Dermis microvascular lymphatic vessel endothelial cell (primary cell): ENCODE measurements at places on chromosomes 7 and 10. TPM values are rescaled to one million over a fixed set of nuclear protein-coding genes. Genes with fewer than 3 reads are reported as not detected.

The SLC4A2 gene
- total RNA-seq: 41.3 and 68.3 TPM in 2 replicates

DNA sequence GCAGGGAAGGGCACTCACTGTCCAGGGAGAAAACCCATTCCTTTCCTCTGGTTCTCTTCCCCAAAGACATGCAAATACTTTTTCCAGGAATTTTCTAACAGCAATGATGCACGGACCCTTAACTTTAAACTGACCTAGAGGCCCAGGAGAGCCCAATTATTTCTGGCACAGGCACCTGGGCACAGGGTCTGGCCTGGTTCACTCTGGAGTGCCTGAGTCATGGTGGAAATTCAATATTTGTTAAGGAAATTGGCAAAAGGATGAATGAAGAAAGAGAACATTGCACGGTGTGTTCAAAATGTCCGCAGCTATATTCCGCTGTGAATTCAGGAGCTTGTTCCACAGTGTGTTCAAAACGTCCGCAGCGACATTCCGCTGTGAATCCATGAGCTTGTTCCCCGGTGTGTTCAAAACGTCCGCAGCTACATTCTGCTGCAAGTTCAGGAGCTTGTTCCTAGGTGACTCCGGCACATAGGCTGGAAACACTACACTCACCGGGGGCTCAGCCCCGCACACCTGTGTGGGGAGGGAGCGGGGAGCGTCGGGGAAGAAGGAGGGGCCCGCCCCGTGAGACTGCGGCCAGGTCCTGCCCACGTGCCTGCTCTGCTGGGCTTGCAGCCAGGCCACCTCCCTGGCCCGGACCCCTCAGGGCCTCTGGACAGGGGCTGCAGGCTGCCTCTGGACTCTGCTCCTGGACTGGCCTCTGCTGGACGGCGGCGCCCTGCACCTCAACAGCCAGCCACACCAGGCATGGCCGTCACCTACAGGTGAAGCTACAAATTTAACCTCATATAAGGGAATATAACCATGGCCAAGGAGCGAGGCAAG, 72.0 kb upstream of the FAM20C start:
- no peak for DNase-seq

GRCh38 chr10:110966146-110966545, 46.7 kb downstream of the SHOC2 start:
- DNase-seq: no peak

DNA sequence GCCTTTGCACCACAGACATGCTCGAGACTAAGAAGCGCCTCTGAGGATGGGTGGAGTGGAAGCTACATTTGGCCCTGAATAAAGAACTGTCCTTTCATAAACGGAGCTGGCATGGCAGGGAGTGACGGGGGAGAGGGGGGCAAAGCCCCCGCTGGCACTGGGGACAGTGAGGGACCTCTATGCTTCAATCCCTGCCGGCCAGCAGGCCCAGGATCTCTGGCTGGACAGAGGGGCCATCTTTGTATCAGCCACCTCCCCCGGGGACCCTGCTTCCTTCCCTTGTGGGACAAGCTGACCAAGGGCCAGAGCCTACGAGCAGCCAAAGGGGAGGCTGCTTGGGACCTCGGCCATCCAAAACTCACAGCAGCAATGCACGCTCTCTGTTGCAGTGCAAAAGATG, 28.2 kb upstream of the ECHDC3 start:
- DNase-seq: no peak

DNA sequence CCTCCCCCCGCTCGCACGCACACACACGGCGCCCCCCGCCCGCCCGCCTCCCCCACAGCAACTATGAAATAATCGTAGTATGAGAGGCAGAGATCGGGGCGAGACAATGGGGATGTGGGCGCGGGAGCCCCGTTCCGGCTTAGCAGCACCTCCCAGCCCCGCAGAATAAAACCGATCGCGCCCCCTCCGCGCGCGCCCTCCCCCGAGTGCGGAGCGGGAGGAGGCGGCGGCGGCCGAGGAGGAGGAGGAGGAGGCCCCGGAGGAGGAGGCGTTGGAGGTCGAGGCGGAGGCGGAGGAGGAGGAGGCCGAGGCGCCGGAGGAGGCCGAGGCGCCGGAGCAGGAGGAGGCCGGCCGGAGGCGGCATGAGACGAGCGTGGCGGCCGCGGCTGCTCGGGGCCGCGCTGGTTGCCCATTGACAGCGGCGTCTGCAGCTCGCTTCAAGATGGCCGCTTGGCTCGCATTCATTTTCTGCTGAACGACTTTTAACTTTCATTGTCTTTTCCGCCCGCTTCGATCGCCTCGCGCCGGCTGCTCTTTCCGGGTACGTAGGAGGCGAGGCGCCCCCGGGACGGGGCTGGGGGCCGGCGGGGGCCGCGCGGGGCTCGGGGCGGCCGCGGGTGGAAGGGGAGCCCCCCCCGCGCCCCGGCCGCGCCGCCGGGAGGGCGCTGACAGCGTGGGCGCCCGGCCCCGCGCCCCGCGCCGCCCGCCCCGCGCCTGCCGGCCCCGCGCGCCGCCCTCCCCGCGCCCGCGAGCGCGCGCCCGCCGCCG, 441 bp downstream of the BMI1 start:
- DNase-seq: peak; percentile 74

The CTTNBP2 gene
- under 0.01 and 0.63 TPM in 2 replicates for total RNA-seq

- DNase-seq: no peak
Observed at GRCh38 chr7:108158776-108159175, 28.6 kb upstream of the LAMB4 start.

- DNase-seq: no peak
Observed at GRCh38 chr10:26743091-26743490, 45.6 kb downstream of the PDSS1 start.

DNA sequence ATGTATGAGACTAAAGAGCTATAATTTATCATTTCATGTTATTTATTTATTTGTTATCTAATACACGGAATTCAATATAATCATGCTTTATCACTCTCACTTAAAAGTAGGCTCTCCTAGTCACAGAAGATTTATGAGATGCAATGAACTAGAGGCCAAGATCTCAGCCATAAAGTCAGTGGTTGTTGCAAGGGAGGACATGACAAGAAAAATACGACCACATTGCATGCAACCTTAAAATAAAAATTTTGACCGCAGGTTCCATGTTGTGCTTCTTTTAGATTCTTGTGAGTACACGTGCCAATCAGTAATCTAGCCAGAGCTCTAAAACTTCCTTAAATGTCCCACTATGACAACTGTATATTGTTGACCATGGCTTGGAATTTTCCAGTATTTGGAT, 75.9 kb upstream of the SP8 start:
- DNase-seq: no peak

DNA sequence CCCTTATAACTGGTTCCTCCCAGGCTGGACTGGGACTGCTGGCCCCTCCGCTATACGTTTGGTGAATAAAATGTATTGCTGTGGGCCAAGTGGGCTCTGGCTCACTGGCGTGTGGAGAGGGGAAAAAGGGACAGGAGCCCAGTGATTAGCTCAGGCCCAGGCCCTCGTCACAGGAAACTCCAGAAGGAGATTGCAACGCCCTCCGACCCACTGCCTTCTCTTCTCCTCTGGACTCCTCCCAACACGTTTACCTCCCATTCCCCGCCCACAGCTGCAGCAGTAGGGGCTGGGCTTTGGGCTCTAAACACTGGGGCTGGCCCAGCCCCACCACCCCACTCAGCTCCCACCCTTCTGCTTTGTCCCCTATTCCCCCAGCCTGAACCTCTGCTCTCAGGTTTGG, 173.9 kb downstream of the NEURL1 start:
- no peak for DNase-seq

- no peak for DNase-seq
Observed at GRCh38 chr7:155715111-155715805, 70.8 kb downstream of the RBM33 start.

DNA sequence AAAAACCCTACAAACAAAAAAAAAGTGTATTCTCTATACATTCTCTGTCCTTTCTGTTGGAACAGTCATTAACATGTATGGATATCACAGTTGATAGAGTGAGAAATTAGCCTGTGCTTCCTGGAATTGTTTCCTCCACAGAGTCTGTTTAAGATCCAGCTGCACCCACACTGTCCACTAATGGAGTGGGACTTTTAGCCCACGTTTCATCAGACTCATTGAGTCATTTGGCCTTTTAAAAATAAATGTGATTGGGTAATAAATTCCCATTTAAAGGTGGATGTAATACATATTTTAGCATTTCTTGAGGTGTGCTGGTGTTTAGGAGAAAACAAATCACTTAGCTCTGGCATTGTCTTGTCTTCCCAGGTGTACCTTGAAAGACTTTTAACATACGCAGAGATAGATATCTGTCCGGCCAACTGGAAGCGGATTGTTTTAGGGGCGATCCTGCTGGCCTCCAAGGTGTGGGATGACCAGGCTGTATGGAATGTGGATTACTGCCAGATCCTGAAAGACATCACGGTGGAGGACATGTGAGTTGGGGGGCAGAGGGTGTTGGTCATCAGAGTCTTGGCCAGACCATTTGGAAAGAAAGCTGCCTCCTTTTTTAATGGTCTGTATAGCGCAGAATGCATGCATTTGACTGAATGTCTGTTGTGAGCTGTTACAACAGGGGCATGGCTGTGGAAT, 52.3 kb upstream of the GJD4 start:
- peak; percentile 15 for DNase-seq

DNA sequence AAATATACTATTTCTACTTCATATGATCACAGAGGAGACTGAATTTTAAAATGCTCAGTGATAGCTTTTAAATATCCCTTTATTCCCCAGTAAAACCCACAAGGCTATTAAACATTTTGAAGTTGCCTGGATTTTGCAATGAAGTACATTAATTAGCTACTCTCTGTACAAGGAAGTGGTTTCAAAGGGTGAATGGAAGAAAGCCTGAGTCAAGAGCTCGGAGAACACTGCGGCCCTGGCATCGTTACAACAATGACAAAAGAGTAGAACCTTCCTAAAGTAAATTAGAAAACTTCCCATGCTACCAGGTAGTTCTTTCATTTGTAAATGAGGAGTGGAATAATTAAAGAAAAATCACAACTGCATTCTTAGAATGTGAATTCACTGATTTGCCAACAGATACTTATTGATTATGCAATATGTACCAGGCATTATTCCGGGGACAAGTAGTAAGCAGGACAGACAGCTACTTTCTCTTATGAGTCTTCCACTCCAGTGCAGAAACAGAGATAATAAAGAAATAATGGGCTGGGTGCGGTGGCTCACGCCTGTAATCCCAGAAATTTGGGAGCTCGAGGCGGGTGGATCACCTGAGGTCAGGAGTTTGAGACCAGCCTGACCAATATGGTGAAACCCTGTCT, 63.0 kb downstream of the ZNF22 start:
- no peak for DNase-seq

- DNase-seq: no peak
Observed at GRCh38 chr10:125010362-125010761, 68.4 kb downstream of the ZRANB1 start.

DNA sequence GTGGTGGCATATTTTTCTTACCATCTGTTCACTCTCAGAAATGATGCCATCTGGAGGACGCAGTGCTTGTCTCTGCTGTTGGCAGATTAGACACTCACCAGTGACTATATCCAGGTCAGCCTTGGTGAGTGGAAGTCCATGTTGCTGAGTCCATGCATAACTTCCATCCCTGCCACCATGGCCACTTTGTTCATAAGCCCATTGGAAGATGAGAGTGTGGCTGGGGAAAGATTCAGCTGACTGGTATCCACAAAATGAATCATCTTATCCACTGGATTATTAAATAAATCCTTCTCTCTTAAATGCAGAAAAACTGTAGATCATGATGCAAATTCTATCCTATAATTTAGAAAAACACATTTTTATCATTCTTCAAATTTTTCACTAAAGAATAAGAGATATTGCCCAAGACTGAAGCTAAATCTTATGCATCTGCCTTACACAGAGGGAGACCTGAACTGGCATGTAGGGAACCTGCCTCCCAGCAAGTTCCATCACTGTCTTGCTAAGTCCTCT, 726.9 kb downstream of the TNS3 start:
- no peak for DNase-seq

DNA sequence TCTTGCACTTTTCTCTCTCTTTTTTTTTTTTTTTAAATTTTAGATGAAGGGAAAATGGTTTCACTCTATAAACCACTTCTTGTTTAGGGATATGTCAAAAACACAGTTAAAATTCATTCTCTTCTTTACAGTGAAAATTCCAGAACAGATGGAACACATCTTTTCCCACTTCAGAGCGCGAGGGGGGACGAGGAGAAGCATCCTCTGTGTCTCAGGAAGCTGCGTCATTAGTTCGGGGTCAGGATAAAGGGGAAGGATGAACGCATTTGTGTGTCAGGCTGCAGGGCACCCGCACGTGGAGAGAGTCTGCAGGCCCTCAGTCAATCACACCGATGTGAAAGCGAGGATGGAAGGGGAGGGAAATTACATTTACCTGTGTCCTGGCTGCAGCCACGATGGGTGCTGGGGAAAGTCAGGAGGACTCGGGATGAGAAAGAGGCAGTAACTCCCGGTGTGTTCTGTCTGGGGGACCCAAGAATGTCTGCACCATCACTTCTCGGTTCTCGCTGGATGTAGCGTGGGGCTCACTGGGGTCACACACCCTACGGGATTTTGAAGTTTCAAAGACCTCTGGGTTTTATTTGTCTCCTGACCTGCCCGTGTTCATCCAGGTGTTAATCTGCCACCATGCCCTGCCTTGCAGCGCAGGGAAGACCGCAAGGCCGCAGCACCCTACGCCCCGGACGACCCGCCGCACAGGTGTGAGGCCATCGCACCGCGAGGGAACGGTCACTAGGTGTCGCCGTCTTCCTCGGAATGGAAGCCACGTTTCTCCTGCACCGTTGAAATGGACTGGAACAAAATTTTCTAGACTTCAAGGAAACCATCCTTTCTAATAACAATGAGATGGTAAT, 66.7 kb upstream of the PITRM1 start:
- DNase-seq: no peak

- DNase-seq: no peak
Observed at GRCh38 chr7:151838072-151838471, 38.8 kb downstream of the PRKAG2 start.

- DNase-seq: no peak
Observed at GRCh38 chr7:130358471-130358870, 13.9 kb downstream of the CPA5 start.

DNA sequence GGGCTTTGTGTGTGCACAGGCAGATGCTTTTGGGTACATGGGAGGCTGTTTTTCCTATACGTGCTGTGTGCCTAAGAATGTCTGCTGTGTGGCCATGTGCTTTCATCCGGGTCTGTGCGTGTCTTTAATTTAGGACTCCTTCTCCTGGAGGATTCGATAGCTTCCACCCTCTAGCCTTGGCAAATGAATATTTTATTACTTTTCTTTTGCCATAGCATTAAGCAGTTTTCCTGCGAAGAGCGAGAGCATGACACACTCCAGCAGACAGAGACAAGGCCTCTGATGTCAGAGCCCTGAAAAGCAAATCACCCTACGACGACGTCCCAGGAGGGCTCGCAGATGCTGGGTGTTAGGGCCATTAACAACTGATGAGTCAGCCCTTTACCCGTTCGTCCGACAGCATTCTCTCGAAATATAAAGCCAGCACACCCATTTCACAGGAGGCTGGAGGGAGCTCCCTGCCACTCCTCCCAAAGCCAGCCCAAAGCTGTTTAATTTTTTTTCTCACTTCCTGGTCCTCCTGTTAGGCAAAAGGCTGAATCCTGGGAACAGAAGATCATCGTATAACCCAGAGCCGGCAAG, 311.3 kb upstream of the ZMIZ1 start:
- no peak for DNase-seq

The OR13A1 gene
- not detected in 2 replicates for total RNA-seq
